Stimulated activated CD4-positive, alpha-beta T cell treated with anti-CD3 and anti-CD28 coated beads, TNF-alpha, amount 100 ng/mL, for 1 hour (primary cell): ENCODE measurements at places on chromosomes 3 and 15.

DNA sequence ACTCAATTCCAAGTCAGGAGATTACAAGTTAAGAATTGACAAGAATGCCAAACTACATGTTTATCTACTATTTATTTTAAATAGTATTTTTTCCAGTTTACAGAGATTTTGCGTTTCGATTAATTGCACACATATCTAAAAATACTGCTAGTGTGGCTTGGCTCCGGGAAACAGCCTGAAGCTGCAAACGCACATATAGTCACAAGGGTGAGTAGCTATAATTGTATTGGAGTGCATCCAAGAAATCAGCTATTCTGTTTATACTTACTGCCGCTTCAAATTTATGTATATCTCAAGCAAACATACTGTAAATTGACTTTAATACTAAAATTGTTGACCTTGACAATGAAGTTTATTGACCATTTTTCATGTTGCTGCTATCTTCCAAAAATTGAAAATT, 77.0 kb upstream of the PLSCR5 start:
- DNase-seq, result no peak

- DNase-seq, result no peak
These were observed 98.4 kb upstream of the CTDSPL start for GRCh38 chr3:37763309-37763708.

- DNase-seq, result no peak
These were observed 86.7 kb downstream of the MCF2L2 start for GRCh38 chr3:183341545-183342288.

- no peak for DNase-seq
These were observed 6.5 kb downstream of the A4GNT start for GRCh38 chr3:138125548-138126221.

- no peak for DNase-seq
These were observed 717.5 kb downstream of the TUSC7 start for GRCh38 chr3:117427081-117427480.

DNA sequence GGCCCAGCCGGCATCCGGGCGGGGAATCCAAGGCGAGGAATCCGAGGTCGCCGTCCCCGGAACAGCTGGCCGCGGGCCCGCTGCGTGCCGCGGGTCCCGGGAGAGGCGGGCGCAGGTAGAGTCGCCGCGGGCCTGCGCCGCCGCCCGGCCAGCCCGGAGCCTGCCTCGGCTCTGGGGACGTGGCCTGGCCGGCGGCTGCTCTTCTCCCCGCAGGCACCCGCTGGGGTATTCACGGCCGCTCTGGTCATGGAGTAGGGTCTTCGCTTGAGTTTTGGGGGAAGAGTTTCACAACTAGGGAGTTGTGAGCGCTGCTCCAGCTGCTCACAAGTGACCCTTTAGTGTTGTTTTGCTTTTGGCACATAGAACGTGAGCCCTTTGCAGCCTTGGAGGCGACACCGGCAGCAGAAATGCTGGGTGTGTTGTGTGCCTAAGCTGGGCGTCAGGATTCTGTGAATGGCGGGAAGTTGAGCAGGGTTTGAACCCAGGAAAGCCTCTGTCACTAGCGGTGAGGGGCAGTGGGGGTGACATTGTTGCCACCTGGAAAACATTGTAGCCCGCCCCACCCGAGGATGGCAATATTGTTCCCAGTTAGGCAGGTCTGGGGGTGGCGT, 4.0 kb downstream of the TRIM71 start:
- DNase-seq, result no peak

GRCh38 chr3:15273227-15273626, 59.2 kb downstream of the SH3BP5 start:
- DNase-seq, result no peak

DNA sequence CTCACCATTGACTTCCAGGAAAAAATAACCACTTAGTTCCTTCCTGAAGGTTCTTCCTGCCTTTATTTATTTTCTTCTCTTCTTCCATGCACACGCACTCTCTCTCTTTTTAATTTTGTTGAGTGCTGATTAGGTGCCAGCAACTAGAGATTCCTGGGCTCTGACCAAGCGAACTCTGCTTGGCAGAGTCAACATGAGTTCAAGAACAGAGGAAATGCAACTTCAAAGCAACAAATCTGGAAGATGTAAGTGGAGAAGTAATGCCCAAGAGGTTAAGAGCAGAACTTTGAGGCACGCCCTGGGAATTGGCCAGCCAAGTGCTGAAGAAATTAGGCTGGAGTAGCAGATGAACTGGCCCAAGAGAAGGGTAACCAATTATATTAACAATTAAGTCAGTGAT, 8.5 kb downstream of the ERC2 start:
- DNase-seq, result no peak

GRCh38 chr3:141335531-141336061, 32.7 kb upstream of the ZBTB38 start:
- DNase-seq, result no peak

- no peak for DNase-seq
These were observed 1.4 kb downstream of the DUT start for GRCh38 chr15:48332642-48333034.

- no peak for DNase-seq
These were observed 123.3 kb upstream of the CMC1 start for GRCh38 chr3:28118087-28118486.

- no peak for DNase-seq
These were observed 4.1 kb upstream of the CLPX start for GRCh38 chr15:65189102-65189740.

GRCh38 chr3:186772281-186772694, 11.1 kb upstream of the EIF4A2 start:
- no peak for DNase-seq

DNA sequence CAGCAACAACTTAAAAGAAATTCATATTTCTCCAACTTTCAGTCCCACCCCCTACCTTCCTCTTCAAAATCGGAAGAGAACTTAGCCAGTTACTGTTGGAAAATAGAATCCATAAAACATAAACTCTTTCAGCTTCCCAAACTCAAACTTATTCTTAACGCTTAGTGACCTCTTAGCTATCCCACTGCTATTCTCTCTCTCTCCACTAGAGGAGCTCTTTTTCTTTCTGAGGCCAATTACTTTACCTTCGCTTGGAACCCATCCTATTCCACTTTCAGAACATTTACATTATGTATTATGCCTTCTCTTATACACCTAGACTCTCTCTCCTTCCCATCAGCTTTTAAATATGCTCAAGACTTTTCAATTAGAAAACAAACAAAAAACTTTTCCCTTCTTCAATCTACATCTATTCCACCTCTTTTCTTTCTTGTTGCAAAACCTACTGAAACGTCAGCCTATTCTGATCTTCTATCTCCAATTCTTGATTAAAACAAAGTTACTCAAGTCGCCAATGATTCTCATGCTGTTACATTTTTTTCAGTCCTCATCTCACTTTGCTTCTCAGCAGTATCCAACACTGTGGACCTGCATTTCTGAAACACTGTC, 13.4 kb upstream of the GHSR start:
- DNase-seq, result no peak

- DNase-seq, result no peak
These were observed 52.8 kb downstream of the CALML4 start for GRCh38 chr15:68152342-68152741.

DNA sequence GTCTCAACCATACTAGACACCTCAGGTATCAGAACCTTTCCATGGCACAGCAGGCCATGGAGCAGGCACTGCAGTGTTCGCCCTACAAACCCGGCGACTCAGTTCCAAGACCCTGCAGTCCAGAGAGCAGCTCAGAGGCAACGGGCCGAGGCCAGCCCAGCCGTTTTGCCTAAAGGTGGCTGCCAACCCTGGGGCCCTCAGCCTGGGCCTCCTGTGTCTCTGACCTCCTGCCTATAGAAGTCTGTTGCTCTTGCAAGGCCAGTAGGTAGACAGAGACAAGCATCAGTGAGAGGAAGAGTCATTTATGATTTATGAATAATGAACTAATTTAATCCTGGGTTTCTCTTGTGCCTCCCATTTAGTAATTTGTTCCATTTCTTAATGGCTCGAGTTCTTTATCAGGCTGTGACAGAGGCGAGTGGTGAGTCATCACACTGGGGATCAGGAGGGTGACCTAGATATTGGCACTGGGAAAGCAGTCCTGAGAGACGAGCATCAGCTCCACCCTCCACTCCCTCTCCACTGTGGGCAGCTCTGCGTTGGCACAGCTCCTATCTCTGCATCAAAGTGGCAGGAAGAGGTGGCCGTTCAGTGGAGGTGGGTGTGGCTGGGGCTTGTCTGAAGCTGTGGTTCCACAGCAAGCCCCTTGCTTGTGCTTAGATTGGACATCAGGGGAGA, 79.8 kb downstream of the ABHD5 start:
- DNase-seq, result no peak

DNA sequence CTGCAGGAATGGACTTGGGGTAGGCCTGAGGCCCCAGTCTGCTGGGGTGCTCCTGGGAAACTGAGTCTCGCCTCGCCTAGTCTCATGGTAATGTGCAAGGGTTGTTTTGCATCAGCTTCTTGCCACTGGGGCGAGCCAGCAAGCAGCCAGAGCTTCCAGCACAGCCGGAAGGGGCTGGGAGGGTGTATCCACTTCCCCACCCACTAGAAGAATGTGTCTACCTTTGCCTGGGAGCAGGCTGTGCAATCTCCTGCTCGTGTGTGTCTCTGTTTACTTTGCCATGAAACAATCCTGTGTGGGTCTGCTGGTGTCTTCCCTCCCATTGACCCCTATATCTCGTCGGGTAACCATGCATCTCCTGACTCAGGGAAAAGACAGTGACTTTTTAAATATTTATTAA, 21.8 kb upstream of the ERICH6 start:
- no peak for DNase-seq
